Hypothalamus (tissue), 51 donors: ENCODE measurements at places on chromosomes 1 and 21.

DNA sequence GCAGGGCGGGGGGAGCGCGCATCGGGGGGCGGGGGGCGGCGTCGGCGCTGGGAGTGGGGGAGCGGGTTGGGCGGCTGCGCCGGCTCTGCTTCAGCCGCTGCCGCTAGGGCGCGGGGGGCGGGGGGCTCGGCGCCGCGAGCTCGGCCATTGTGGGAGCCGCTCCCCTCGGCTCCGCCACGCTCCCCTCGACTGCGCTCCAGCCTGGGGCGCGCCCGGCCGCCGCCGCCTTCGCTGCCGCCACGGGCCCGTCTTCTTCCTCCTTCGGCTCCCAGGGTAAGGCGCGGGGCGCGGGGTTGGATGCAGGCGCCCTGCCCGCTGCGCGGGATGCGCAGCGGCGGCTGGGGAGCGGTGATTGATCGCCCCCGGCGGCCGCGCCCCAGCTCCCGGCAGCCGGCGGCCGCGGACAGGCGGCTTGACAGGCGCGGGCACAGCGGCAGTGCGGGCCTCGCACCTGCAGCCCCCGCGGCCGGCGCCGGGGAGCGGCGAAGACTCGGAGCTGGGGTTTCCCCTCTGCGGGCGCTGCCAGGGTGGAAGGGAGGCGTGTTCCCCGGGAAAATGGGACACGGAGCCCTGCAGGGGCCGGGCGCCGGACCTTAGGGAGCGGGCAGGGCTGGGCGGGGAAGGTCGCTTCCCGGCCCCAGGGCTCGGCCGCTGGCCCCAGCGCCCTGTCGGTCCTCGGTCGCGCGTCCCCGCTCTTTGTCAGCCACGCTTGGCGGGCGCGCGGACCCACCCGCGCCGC lies 55.3 kb downstream of the NDUFS5 start:
- DNase-seq = peak; percentile 41

DNA sequence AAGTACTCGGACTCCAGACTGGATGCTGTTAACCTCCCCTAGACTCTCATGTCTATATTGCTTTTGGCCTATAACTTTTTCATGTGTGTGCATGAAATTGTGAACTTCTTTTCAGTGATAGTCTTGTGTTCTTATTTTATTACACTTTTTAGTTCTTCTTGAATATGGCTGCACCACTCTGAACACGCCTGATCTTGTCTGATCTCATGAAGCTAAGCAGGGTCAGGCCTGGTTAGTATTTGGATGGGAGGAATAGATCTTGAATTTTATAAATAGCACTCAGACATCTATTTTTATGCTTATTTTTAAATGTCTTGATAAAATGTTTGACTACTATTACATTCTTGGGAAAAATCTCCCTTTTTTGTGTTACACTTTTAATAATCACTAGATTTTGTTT lies 22.4 kb downstream of the TCP10L start:
- DNase-seq = no peak

DNA sequence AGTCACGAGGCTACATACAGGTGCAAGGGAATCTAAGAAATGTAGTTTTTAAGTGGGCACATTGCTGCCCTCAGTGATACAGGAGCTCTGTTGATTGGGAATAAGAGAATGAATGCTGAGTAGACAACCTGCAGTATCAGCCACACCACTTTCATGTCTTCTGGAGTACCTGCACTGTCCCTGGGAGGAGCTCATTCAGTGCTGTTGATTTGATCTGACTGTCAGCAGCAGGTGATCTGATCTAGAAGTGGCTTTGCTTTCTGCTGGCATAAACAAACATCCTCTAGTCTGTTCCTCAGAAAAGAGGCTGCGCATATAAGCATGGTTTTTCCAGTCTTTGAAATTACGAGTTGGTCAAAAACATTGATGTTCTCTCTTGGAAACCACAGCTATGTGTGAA lies 35.5 kb upstream of the LRRC52 start:
- DNase-seq = no peak

- DNase-seq = no peak
Measured at GRCh38 chr1:168466092-168466713, 77.6 kb downstream of the XCL2 start.

DNA sequence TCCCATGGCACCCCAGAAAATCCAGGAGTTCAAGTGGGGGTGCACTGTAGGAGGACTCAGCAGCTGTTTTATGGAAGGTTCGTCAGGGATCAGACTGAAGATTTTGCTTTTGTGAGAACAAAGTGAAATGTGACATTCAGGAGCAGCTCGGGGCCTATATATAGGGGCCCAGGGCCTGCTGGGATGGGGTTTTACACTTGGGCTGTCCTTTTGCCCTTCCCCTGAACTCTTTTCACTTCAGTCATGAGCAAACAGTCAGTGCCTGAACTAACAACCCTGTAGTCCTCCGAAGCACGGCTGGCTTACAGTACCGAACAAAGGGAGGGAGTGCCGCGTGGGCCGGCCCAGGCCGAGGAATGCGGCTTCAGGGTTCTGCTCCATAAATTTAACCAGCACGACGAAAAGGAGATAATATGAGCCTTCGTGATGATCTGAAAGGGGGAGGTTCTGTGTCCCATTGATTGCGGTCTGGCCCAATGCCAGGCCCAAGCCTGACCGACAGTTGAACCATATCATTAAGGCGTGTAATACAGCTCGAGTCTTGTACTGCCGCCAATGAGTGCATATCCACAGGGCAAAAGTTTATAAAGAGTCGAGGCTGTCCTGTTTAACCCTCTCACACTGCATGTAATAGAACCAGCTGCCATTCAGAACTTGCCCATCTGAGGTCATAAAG lies 139.9 kb downstream of the DHRS3 start:
- no peak for DNase-seq

DNA sequence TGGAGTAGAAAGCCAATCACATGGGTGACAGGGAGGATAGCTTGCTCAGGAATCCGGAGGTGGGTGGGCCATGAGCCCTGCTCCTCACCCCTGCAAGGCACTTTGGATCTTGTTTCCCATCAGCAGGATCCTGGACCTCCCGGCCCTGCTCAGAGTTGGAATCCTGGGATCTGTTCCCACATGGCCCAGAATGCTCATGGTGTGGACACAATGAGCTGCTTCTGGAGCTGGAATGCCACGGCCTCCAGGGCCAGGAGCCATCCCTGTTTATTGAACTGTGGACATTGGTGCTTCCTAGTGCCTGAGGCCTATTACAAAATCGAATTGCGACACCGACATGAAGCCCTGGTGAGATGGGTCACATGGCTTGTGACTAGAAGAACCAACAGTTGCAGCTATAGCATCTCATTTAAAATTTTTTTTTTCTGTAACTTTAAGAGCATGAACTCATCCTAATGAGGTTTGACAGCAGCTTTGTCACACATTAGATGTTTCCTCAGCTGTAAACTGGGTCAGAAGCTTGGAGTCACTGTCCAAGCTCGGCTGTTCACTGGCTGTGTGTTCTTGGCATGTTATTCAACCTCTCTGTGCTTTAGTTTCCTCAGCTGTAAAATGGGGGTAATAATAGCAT lies 40.4 kb upstream of the GOLT1A start:
- no peak for DNase-seq

DNA sequence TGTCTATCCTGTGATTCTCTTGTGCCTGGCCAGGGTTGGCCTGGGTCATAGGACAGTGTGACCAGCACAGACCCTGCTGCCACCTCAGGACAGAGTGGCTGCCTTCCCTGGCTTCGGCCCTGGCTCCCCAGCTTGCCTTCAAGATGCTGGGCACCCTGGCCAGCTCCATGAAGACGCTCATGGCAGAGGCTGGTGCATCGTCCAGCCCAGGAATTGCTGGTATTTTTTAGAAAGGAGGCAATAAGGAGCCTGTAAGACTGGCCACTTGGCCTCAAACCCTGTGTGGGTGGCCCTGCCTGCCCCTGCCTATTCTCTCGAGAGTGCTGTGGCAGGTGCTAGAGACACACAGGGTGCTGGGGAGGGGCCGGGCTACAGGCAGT lies 70.4 kb upstream of the ACTRT2 start:
- no peak for DNase-seq

DNA sequence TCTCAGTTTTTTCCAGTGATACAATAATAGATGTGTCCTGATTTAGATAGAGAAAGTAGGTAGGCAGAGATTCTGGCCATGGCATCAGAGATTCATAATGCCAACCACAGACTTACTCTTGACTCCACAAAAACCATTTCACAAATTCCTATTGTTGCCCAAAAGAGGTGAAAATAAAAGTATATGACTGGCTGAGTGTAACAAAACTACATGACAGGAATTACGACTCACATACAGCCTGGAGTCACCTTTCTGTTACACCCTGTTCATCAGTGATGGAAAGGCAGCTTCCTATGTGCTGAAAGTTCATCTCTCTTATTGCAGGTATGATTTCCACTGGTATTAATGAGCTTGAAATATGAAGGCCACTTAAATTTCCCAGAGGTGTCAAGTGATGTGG lies 72.3 kb downstream of the MPZL1 start:
- no peak for DNase-seq

DNA sequence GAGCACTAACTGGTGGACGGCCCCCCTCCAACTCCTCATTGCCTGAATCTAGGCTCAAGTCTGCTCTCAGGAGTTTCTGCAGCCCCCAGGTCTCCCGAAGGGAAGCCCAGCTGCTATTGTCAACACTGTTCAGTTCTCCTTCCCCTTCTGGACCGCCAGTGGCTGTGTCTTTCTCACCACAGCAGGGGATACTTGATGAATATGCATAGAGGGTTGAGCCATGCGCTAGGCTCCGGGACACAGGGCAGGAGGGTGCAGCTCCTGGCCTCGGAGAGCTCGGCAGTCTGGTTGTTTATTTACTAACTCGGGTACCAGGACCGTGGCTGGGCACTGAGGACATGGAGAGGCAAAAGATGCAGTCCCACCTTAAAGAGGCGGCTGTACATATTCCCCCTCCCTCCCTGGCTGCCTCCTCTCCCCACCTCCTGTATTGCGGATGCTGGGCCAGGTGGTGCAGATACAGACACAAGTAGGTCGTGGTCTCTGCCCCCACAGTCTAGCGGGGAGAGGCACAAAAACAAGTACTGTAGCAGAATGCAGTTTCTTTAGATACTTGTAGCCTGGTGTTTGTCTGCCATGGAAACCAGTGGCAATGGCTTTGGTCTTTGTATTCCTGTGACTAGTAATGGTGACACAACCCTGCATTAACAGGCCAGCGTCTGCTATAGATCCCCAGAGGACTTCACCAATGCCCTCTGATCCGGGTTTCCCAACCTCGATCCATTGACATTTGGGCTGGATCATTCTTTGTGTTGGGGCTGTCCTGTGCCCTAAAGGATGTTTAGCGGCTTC lies 26.2 kb downstream of the ARHGEF10L start:
- DNase-seq = no peak

GRCh38 chr1:177439301-177439700 lies 268.5 kb downstream of the BRINP2 start:
- DNase-seq = no peak

- DNase-seq = no peak
Measured at GRCh38 chr21:14617040-14617393, 70.9 kb upstream of the SAMSN1 start.

DNA sequence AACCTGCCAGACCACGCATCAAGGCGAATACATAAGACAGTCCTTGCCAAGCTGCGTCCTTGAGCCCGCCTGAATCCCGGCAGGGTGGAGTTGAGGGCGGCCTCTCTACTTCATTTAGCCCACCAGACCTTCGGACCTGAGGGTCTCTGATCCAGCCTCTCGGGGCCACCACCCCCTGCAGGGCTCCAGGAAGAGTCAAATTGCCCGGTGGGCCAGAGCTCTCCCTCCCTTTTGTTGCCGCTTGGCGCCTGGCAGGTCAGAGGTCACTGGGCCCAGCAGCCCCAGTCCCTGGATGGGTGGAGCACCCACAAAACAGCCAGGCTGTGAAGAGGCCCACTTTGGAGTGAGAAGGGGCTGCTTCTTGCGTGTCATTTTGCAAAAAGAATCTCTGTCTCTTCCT lies 9.0 kb downstream of the GNG4 start:
- no peak for DNase-seq

DNA sequence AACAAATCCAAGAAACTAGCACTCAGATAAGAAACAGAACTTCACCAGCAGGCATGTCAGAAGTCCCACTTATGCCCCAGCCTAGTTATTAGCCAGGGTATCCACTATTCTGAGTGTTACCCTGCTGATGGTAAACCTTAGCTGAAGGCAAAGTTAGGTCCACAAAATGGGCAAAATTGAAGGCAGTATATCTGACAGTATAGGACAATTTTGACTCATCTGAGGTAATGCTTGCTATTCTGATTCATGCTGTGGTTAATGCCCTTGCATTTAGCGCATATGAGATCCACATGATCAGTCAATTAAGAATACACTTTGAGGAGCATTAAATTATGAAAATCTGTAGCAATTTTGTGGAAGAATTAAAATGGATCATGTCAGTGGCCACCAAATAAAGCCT lies 15.1 kb downstream of the IFI44 start:
- no peak for DNase-seq

DNA sequence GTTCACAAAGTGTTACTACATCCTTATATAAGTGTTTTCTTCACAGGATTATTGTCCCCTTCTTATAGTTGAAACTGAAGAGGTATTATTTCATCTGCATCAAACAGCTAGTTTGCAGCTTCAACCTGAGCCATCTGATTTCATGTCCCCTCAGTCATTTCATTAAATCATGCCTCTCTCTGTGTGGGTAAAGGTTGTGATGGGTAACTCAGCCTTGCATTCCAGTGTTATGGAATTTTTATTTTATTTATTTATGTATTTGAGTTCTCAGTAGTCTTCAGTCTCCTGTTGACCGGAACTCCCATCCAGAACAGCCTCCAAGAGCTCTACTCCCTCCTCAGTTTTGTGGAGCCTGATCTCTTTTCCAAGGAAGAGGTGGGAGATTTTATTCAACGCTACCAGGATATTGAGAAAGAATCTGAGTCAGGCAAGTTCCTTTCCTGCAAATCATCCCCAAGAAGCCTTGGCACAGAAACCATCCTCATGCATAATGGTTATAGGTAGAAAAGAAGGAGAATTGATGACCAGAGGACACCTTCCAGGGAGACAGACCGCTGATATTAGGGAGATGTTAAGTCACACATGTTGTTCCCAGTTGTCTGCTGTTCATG lies 21.8 kb downstream of the CHD1L start:
- DNase-seq = no peak

GRCh38 chr1:3170561-3171453 lies 101.8 kb downstream of the PRDM16 start:
- peak; percentile 85 for DNase-seq

DNA sequence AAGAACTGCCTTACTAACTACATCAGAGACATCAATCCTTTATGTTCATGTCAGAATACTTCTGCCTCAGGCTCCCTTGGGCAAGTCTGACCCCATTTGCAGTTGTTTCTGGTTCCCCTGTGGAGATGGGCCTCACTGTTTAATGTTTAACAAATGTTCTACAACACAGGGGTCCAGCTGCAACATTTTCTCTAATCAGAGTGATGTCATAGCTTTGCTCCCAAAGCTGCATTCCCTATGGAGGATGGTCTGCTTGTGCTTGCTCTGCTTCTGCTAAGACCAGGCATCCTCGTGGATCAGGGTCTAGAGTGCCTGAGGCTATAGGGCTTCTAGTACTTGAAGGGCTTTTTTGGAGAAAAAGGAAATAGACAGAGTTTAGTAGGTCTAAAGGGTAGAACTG lies 1071.2 kb downstream of the TTLL7 start:
- no peak for DNase-seq

DNA sequence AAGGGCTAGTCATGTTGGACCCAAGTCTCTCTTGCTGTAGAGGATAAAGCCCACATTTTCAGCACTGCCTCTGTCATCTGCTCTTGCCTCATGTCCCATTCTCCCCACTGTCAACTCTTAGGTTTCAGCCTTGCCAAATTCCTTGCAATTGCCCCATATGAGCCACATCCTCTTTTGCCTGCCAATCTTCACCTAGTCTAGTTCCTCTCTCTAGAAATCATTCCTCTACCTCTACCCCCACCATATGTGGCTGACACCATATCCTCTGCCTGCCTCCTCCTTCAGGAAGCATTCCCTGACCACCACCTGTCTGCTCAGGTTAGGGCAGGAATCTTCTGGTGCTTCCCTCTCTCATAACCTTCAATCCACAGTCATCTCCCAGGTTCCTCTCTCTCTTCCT lies 38.2 kb downstream of the SLC9A1 start:
- DNase-seq = no peak
